Right atrium auricular region (tissue), 2 donors: ENCODE measurements at places on chromosomes 7 and 10.

GRCh38 chr7:89593125-89593524, 561.1 kb upstream of the STEAP1 start:
- DNase-seq: no peak

DNA sequence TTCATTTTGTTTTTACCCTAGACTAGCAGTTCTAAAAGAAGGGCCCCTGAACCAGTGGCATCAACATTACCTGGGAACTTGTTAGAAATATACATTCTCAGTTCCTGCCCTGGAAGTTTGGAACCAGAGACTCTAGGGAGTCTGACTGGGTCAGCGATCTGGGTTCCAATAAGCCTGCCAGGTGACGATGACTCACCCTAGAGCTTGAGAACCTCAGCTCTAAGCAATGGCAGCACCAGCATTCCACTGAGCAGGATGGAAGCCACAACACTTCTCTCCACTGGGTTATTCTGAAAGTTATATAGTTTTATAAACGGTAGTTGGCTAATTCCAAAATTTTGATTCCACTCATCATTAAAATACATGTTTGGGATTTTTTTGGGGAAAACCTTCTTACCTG, 97.0 kb upstream of the AMPH start:
- DNase-seq: no peak

GRCh38 chr10:61804414-61804813, 97.1 kb upstream of the ARID5B start:
- DNase-seq: no peak

DNA sequence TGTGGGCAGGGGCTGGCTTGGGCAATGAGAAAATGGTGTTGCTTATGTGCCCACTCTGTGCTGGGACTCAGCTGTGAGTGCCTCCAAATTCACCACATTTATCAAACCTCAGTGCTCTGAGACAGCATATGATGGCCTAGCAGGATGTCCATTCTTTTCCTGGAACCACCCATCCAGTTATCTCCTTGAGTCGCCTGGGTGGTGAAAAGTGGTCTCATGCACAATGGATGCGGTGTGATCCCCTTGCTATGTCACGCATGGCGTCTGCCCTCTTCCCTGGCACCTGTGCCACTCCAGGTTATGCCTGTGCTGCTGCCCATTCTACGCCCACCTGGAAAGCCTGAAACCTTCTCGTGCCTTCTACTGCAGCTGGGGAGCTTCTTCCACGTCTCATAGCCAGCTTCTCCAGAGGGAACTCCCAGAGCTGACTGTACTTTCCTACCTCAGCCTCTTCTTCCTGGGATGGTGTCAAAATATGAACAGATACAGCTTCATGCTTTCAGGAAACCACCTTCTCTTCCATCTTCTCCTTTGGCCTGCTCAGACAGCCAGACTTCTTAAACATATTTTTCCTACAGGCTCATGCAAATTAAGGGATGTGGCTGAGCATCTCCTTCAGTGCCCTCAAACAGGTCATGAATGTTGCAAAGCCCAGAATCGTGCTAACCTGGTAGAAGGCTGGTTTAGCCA, 147.3 kb downstream of the PFKFB3 start:
- DNase-seq: no peak

GRCh38 chr10:6208799-6209235, 6.1 kb downstream of the PFKFB3 start:
- no peak for DNase-seq

DNA sequence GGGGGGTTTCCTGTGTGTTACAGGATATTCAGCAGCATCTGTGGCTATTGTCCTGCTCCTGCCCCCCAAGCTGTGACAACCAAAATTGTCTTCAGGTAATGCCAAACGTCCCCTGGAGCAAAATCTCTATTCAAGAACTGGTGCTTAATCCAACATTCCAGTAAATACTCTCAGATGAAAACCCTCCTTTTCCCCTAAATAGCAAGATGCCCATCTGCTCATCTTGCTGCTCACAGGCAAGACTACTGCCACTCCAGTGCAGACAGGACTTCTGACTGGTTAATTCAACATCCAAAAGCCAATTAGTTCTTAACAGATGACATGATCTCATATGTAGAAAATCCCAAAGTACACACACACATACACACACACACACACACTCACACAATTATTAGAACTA, 20.5 kb upstream of the JAZF1 start:
- no peak for DNase-seq

DNA sequence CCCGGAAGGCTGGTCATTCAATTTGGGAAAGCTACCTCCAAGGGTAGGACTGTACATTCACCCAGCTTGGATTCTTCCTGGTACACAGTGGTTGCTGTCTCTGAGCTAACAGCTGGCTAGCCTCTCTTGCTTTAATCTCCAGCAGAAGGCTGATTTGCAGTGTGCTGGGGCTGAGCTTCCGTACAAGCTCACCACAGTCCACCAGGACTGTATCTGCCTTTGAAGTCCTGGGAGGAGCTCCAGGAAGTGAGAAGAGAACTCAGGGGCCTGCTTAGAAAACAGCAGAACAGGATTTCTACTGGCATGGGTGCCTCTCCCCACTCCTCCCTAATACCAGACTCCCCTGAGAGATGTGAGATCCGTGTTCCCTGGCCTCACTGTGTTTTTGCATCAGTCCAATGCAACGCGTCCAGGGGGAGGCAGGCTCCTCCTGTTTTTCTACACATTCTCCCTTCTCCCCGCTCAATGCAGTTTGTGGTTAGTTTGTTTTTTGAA, 6.6 kb downstream of the AFAP1L2 start:
- peak; percentile 60 for DNase-seq

DNA sequence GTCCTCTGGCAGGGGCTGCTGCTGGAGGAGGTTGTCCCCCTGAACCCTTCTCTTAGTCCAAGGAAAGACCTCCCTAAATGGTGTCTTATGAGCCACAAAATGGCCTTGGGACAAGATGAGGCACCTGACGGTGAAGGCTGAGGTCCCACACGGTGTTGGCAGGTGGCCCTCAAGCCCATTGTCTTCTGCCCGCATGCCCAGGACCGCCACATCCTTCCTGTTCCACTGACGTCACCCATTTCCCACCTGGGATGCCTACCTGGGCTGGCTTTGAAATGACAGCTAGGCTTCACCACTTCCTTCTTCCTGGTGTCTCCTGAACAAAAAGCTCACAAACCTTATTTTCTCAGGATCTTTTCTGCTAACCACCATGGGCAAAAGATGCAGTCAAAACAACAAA, 2.1 kb upstream of the DMBT1 start:
- no peak for DNase-seq

DNA sequence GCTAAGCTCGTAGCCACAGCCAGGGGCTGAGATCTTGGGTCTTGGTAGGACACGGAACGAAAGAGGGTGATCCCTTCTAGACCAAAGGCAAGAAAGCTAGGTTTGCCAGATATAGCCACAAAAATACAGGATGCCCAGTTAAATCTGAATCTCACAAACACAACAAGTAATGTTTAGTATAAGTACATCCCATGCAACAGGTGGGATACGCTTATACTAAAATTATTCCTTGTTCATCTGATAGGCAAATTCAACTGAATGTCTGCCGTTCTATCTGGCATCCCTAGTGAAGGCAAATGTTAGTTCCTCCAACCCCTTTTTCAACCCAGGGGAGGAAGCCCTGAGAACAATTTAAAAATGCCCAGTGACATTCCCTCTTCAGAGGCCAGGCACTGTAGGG, 131.1 kb upstream of the MGMT start:
- DNase-seq: no peak

DNA sequence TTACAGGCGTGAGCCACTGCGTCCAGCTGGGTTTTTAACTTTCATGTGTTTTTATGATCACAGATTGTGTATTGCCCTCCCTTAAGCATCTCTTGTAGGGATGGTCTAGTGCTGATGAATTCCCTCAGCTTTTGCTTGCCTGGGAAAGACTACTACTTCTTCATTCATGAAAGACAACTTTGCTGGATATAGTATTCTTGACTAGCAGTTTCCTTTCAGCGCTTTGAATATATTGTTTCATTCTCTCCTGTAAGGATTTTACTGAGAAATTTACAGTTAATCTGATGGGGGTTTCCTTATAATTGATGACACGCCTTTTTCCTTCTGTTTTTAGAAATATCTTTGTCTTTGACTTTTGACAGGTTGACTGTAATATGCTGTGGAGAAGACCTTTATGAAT, 33.2 kb downstream of the STK31 start:
- no peak for DNase-seq

DNA sequence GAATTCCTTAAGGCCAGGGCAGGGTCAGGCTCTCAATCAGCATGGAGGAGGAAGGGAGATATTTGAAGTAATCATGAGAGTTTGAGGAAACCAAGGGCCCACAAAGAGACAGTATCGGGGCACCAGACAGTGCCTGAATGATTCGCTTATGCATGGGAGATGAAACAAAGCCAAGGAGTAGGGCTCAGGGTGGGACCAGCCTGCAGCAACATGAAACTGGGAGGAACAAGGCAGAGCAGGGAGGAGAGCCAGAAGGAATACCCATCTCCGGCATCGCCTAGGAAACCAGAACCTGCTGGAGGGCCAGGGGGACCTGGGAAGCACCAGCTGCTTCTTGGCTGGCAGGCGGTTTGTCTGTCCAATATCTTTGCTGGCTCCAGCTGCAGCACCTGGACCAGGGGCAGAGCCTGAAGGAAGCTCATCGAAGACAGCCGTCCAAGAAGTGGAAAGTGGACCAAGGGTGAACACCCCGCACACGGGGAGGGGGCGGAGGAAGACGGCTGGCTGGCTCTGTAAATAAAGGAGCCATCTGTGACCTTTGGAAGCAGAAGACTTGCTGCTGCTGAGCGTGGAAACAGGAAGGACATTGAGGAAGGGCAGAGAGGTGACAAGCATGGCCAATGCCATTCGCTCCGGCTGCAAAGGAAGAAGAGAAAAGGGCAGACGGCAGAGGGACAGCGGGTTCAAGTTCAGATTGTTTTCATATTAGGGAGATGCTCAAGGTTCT, 34.4 kb upstream of the ECHDC3 start:
- no peak for DNase-seq

DNA sequence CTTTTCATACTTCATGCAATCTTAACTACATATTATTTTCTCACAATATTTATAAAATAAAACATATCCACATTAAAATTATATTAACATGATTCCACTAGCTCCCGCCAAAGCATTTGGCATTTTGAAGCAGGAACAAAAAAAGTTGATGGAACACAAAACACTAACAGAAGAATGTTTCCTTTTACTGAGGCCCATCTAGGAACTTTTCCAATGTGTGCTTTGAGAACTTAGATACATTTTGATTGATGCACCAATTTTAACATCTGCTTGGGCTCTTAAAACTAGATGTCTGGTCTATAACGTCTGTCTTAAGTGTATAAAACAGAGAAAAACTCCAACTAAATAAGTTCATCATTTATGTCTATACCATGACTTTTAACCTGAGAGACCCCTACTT, 1214.8 kb downstream of the SORCS1 start:
- DNase-seq: no peak

DNA sequence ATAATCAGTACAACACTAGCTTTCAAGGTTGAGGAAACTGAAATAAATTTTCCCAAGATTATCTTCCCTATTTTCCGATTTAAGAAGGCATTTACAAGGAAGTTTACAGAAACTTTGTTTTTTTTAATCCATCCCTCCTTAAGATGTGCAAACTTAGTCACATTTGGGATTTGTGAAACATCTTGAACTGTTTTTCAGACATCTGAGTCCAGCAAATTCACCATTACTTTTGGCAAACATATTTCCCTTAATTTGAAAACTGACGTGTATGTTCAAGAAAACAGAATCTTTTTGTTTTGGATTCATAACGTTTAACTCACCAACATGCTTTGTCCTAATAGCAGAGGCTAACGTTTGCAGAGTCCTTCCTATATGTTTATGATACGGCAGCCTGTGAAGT, 19.5 kb downstream of the GLI3 start:
- no peak for DNase-seq

DNA sequence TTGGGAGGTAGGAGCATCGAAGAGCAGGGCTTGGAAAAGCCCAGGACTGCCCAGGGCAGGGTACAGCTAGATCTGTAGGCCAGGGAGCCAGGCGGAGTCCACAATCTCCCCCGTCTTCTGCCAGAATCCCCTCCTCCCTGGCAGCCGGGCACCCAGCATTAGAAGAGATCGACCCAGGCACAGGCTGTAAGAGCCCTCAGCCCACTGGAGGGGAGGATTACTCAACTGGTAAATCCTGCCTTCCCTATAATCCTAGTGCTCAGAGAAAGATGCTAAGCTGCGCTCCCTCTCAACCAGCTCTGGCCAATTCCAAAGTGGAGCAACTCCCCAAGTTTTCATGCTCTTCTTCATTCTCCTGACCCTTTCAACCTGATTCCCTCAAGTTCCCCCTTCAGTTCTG, 3.2 kb downstream of the SPOCK2 start:
- DNase-seq: no peak

GRCh38 chr10:80741278-80741677, 203.6 kb downstream of the SH2D4B start:
- no peak for DNase-seq

DNA sequence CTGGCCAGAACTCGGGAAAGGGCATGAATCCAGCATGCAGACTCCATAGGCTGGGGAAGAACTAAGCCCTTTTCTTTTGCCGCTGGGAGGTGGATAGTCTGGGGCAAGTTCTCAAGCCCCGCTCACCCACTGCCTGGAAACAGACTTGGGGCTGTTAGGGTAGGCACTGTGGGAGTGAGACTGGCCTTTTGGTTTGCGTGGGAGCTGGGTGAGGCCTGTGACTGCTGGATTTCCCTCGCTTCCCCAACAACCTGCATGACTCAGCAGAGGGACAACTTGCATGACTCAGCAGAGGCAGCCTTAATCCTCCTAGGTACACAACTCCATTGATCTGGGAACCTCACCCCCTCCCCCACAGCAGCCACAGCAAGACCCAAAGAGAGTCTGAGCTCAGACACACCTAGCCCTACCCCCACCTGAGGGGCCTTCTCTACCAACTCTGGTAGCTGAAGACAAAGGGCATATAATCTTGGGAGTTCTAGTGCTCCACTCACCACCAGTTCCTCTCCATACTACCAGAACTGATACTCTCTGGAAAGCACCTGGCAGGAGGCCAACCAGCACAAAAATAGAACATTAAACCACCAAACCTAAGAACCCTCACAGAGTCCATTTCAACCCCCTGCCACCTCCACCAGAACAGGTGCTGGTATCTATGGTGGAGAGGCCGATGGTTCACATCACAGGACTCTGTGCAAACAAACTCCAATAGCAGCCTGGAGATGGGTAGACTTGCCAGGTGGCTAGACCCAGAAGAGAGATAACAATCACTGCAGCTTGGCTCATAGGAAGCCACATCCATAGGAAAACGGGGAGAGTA, 81.4 kb upstream of the LAMB4 start:
- DNase-seq: no peak

DNA sequence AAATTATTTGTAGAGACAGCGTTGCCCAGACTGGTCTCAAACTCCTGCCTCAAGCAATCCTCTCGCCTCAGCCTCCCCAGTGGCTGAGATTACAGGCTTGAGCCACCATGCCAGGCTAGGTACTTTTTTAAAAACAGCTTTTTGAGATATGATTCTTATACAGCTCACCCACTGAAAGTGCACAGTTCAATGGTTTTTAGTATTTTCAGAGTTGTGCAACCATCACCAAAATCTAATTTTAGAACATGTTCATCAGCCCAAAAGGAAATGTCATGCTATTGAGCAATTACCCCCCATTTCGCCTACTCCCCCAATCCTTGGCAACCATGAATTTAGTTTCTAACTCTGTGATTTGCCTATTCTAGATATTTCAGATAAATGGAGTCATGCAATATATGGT, 73.7 kb downstream of the EVX1 start:
- no peak for DNase-seq
